Spinal cord (tissue), 10 donors: ENCODE measurements at places on chromosomes 6 and 20. TPM values are rescaled to one million over a fixed set of nuclear protein-coding genes. Genes with fewer than 3 reads are reported as not detected.

DNA sequence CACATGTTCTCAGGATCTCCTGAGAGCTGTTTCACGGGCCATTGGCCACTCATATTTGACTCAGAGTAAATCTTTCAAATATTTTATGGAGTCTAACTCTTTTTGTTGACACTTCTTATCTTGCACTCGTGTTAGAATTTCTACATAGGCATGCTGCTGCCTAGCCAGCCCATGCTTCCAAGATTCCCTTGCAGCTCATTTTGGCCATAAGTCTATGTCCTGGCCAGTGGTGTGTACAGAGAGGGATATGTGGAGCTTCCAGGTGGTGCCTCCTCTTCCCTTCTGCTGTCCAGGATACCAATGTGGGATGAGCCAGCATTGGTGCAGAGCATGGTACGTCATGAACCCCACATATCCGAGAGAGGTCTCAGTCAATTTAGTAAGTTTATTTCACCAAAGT, 522.6 kb downstream of the QKI start:
- DNase-seq: no peak

- DNase-seq: no peak
These were observed 803 bp downstream of the MICB start for GRCh38 chr6:31498748-31499147.

- DNase-seq: no peak
These were observed 32.1 kb upstream of the TGM2 start for GRCh38 chr20:38197217-38197616.

DNA sequence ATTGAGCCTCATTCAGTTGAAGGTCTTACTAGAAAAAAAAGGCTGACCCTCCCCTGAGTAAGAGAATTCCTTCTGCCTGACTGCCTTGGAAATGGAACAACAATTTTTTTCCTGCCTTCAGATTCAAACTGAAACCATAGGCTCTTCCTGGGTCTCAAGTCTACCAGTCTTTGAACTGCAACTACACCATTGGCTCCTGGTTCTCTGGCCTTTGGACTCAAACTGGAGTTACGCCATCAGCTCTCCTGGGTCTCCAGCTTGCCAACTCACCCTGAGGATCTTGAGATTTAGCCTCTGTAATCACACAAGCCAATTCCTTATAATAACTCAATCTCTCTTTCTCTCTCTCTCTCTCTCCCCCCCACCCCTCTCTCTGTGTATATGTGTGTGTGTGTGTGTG, 36.0 kb upstream of the SNX9 start:
- DNase-seq: no peak

DNA sequence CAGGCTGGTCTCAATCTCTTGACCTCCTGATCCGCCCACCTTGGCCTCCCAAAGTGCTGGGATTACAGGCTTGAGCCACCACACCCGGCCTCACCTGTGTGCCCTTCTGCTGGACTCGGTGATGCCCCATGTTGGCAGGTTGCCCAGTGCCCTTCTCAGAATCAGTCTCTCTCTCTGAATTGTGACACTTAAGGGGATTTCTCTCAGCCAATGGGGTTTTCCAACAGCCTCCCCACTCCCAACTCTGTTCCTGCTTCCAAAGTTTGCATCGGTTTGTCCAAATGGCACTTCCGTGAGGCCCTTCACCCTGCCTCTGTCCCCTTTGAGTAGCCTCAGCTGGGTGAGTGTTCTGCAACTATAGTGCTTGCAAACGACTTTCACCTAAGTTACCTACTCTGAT, 3.1 kb upstream of the MRPS10 start:
- no peak for DNase-seq

- peak; percentile 92 for DNase-seq
These were observed 25.0 kb downstream of the HEBP2 start for GRCh38 chr6:138428944-138429598.

MYT1 gene
- polyA plus RNA-seq: 21.4 TPM

DNA sequence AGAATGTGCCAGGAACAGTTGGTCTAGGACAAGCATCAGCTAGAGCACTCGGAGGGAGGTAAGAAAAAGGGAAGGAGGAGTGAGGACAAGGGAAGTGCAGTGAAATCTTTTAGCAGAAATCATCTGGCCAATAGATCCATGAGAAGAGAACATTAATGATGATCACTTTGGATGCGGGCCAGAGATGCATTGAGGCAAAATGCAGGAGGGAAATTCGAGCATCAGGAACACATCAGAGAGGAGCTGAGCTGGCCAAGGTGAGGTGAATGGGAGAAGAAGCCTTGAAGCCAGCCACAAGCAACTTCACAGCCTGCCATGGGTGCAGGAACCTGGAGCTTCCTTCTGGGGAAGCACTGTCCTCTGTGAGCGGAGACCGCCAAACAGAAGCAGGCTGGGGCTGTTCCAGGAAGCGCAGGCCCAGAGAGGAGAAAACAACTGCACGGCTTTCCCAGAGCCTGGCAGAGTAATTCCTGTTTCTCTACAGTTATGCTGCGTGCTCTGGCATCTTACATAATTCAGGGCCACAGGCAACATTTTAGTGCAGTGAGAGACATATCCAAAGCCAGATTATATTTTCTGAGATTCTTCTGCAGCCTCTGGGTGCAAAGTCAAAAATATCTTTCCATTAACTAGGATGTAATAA, 143.8 kb downstream of the F13A1 start:
- no peak for DNase-seq

- no peak for DNase-seq
These were observed 15.6 kb downstream of the VGLL2 start for GRCh38 chr6:117280922-117281321.

FLRT3 gene
- 27.6 TPM for polyA plus RNA-seq

DNA sequence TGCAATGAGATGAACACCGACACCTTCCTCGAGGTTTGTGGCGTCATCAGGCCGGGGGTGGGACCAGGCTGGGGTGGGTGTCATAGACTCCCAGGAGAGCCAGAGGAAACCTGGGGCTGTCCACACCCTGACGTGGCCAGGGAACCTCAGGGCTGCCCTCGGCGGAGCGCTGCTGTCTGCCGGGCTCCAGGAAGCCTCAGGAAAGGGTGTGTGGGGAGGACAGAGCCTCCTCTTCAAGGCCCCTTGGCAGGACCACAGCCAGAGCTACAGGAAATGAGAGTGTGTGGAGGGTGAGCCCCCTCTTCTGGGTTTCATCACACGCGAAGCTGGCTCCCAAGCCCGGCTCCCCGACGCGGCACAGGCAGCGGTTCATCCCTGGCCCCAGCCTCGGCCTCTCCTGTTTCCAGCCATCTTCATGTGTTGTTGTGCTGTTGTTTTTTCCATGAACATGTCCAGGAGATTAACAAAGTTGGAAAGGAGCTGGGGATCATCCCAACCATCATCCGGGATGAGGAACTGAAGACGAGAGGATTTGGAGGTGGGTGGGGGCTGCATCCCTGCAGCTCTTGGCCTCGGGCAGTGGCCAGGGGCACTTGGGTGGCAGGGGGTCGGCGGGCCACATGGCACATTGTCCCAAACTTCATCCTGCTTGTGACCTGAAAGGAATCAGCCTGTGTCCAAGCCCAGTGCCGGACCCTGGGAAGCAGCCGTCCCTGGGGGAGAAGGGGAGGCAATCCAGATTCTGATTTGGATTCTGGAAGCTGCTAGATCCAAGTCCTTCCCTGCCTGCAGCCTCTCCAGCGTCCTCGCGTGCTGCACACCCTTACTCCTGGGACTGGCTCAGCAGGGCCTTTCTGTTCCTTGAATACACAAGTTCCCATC, 6.4 kb downstream of the NPEPL1 start:
- no peak for DNase-seq

DNA sequence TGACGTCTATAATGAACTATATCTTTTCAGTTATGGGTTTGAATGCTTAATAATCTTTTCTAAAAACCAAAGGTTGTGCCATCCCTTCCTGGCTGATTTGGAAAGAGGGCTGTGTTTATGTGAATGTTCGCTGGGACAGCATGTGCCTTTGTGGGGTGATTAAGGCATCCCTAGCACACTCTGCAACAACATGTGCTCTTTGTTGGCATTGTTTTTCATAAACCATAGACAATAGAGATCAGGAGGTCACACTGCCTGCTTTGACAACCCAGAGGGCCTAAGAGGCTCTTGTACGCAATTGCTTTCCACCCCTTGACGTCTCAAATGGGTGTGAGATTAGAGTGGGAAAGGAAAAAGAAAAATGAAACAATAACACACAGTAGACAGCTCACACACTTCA, 116.0 kb downstream of the LRRC1 start:
- no peak for DNase-seq

DNA sequence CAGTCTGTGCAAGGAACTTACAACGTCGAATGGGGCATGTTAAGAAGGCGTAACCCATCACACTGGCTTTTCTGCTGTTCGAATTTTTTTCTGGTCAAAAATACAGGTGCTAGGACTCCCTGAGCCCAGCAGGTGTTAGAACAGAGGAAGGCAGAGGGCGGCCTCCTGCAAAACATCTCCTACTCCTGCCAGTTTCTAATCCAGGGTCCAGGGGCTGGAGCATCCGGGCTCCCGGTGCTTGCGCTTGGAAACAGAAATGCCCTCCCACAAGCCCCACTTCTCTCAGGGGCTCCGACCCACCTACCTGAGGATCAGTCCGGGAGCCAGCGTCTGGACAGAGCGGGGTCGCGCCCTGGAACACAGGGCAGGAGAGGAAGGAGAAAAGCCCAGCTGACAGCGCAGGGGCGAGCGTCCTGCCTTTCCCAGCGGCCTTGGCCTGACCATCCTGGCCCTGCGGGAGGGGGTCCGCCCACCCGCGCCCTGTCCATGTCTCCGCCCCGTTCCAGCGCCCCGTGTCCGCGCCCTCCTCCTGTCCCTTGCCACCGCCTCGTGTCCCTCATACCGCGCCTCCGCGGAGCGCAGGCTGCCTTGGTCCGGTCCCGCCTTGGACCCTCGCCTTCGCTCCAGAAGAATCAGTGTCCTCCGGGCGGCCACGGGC, 14.8 kb upstream of the LPA start:
- no peak for DNase-seq
